ENCODE measurements at places on chromosomes 1 and 21.

DNA sequence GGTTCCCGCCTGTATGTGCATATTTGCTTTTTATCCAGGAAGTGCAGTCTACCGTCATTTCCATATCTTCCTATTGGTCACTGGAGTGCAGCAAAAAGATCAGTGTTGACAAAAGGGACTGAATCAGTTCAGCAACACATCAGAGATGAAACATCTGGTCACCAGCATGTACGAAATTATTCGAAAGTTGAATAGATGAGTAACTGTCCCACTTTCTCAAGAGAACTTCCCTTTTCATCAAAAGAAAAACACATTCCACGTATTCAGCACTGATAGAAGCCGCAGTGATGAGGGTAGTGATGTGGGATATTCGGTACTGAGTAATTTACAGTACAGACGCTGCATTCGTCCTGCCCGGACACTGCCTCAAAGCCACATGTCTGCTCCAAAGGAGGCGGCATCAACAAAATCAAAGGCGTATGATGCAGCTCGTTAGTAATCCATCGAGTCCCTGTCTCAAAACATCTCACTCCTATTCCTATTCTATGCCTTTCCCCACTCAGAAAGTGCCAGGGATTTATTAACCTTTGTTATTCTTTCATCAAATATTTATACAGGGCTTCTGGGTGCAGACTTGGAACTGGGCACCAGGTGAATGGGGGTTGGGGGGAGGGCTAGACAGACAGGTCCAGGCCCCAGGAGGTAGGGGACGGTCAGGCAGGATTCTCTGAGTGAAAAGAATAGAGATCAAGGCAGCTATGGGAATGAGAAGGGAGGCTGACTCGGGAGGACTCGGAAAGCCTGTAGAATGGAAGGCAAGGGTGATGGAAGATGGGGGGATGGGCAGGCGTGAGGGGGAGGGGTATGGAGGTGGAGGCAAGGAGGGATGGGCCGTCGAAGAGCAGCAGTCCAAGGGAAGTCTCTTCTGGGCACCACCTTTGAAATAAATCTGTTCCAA, 79.5 kb upstream of the SLC45A1 start:
- no peak for DNase-seq

- DNase-seq, result no peak
These were observed 153.3 kb downstream of the PTPRU start for GRCh38 chr1:29389533-29390041.

- DNase-seq, result no peak
These were observed 28.4 kb upstream of the TTLL7 start for GRCh38 chr1:84027368-84027767.

DNA sequence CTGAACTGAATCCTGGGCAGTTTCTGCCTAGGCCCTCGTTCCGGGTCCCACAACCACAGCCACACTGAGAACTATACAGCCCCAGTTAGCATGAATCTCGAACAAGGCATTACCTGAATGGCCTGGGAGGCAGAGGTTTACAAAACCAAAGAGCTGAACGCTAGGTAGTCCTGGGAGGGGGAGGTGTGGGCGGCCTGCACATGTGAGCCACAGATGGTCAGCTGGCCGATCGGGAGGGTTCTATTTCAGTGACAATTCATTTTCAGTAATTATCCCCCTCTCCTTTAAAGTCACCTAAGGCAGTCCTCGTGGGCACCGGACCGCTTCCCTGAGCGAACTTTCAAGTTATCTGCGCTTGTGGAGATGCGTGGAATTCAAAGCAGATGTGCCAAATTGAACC, 111.9 kb downstream of the GLIS1 start:
- no peak for DNase-seq

DNA sequence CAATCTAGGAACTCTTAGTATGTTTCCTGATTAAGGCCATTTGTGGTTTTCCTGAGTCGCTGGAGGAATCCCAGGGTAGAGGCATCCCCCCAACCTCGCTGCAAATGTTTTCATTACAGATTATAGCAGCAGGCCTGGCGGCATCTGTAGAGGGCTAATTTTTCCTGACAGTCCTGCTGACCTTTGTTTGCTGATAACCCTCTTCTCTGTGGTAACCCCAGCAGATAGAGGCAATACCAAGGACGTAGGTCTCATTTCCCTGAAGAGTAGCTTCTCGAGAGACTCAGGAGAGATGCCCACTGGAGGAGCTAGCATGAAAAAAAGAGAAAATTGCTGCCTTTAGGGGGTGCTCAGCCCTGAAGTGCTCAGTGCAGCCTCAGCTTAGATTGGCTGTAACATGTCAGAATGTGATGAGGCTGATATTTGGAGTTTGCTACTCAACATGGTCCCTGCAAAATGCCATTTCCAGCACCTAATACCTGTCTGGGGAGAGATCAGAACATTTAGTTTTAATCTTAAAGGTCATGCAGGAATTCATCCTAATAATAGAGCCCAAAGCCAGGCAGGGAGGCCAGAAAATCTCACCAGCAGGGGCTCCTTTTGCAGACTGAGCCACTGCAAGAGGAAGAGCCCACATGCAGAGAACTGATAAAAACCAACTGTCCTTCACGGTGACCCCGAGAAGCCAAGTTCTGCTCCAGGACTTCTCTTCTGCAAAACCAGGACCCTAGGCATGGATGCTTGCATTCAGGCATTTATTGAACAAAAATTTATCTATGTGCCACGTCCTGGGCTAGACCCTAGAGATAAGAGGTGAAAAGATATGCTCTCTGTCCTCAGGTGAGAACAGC, 184.5 kb downstream of the KAZN start:
- DNase-seq, result peak; percentile 46

- no peak for DNase-seq
These were observed 185.6 kb upstream of the RAB4A start for GRCh38 chr1:229085291-229085690.

DNA sequence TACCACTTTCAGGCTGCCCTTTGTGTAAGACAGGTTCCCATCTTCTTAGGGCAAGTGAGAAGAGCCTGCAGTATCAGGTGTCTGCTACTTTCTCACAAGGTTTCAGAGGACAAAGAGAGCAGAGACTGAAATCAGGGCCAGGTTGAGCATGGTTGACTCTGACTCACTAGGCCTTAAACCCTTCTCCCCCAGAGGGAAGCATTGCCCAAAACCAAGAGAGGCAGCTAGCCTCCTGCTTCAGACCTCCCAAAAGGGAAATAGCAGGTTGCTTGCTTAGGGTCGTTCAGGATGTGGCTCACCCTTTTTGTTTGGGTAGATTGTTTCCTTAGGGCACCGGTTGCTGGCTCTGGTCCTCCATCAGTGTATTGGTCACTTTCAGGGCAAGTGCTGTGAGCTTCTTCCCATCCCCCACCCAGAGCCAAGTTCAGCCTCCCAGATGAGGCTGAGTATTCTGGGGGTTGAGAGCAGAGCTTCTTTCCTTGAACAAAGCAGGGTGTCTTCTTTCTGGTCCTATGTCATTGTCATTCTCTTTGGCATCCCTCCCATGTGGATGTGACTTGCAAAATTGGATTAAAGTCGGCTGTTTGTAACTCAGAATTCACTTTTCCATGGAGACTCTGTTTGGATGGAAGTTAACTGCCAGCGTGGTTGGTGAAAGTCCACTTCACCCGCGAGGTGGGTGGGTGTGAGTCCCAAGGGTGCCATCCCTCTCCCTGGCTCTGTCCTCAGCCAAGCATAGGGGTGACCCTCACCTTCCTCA, 55.5 kb upstream of the GALNT2 start:
- DNase-seq, result no peak

DNA sequence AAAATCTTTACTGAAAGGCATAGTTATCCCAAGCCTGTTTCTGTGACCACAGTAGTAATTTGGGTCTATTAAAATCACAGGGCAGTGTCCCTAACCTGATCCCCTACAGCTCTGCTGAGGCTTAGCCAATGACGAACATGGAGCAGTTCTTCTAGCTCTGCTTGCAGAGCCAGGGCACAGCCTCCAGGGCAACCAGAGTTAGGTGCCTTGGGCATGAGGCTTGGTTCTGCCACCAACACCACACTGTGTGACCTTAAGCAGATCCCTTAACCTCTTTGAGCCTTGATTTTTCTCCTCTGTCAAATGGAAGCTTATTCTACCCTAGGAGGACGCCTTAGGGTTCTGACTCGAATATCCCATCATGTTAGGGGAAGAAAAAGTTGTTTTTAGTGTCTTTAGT, 86.7 kb upstream of the TLR5 start:
- DNase-seq, result no peak

DNA sequence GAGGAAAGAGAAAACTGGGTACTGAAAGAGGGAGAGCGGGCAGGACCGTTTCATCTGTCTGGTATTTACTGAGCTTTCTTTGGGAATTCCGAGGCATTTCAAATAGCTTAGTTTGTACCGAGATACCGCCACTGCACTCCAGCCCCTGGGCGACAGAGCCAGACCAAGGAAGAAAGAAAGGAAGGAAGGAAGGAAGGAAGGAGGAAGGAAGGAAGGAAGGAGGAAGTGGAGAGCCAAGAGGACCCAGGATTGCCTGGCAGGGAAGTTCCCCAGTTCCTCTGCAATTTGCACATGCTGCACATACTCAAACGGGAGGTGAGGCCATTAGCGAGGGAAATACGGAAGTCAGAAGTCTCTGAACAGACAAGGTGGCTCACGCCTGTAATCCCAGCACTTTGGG, 961 bp upstream of the FUCA1 start:
- no peak for DNase-seq

DNA sequence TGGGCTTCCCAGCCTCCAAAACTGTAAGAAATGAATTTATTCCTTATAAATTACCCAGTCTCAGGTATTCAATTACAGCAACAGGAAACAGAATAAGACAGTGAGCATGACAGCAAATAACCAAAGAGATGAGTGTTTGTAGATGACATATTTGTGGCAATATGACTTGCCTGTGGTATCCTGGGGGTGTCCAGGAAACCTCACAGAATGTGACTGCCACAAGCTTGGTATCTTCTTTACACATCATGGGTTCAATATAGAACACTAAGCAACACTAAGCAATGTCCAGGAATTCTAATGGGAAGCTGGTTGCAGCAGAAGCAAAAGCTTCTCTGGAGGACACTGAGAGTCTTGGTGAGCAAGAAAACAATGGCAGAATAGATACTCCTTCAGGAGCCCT, 236.4 kb upstream of the BEND5 start:
- no peak for DNase-seq

DNA sequence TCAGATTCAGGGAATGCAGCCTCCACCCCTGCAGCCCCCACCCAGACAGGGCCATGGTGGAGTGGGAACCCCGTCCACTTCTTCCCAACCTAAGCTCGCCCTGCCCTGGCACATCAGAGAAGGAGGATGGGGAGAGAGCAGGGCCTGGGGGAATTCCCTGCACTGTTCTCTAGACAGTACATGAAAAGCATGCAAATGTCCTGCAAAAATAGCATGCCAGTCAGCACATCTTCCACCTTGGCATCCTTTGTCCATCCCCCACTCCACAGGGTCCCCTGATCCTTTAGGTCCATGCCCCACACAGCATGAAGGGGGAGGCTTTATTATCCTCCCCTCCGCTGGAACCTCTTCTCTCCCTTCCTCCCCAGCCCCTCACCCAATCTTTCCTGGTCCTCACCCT, 35.0 kb upstream of the RD3 start:
- no peak for DNase-seq

DNA sequence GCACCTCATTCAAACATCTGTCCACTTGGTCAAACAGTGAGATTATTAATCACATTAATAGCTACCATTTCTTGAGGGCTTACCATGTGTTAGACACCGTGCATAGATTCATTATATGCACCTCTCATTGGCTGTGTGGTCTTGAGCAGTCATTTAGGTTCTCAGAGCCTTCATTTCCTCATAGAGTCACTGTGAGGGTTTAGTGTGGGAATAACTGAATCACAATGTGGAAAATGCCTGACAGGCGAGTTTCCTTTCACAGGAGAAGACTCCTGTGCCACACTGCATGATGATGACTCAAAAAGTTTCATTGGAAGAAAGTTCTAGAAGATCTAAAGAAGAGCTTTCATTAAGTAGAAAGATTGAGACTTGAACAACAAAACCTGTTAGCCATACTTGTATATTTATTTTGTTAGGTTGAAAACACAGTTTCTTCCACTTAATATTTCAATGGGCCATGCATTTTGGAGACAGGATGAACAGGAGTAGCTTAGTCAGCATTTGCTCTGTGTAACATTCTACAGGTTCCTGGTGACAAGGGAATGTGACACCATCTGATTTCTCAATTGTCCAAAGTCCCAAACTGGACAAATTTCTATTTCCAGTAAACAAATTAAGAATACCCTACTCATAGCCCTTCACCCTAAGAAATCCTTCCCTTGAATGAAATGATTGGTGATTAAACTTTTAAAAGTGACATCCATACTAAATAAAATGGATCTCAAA, 45.7 kb downstream of the FYB2 start:
- DNase-seq, result no peak

GRCh38 chr1:3868464-3869006, 11.3 kb downstream of the DFFB start:
- DNase-seq, result no peak

DNA sequence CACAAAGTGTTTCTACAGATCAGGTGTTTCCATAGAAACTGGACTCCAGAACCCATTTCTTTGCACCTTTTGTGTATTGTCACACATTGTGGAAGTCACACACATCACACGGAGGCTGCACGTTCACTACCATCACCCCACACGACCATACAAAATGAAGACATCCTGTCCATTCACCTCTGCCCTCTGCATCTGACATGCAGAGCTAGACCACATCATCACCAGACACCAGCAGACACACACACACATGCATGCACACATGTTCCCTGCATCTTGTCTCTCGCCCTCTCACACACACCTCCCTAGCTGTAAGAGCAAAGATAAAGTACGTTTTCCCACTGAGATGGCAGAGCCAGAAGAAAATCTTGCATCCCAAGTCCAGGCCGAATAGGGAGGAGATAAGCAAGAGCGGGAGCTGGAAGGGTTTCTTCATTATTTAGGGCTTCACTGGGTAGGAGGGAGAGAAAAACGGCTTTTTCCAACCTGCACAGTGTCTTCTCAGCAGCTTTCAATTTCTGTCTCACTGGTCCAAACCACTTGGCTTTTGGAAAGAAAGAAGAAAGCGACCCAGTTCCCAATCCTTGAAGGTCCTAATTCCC, 709 bp downstream of the PRELP start:
- no peak for DNase-seq

- DNase-seq, result no peak
These were observed 15.5 kb upstream of the SARS1 start for GRCh38 chr1:109198043-109198695.

- DNase-seq, result no peak
These were observed 58.5 kb downstream of the WNT9A start for GRCh38 chr1:227889047-227889862.

GRCh38 chr1:107432108-107432507, 291.3 kb downstream of the NTNG1 start:
- no peak for DNase-seq

GRCh38 chr1:234240680-234241079, 132.6 kb upstream of the COA6 start:
- DNase-seq, result no peak

- no peak for DNase-seq
These were observed 40.5 kb downstream of the PATJ start for GRCh38 chr1:61782771-61783170.

DNA sequence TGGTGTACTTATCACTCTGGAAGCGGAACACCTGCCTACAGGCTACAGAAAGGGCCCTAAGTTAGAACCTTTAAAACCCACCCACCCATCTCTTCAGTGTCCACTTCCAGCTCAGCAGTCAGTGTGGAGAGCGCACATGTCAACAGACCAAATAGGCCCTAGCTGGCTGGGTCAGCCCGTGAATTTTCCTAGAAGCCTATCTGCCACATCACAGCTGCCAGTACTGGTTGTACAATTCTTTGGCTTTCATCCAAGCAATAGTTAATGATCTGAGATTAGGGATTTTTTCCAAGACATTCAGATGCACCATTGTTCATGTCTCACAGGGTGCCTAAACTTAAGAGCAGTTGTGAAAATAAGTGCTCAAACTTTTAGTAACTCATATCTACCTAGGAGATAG, 197.1 kb downstream of the KCNK2 start:
- no peak for DNase-seq
